ENCODE measurements at places on chromosomes 13 and 19.

DNA sequence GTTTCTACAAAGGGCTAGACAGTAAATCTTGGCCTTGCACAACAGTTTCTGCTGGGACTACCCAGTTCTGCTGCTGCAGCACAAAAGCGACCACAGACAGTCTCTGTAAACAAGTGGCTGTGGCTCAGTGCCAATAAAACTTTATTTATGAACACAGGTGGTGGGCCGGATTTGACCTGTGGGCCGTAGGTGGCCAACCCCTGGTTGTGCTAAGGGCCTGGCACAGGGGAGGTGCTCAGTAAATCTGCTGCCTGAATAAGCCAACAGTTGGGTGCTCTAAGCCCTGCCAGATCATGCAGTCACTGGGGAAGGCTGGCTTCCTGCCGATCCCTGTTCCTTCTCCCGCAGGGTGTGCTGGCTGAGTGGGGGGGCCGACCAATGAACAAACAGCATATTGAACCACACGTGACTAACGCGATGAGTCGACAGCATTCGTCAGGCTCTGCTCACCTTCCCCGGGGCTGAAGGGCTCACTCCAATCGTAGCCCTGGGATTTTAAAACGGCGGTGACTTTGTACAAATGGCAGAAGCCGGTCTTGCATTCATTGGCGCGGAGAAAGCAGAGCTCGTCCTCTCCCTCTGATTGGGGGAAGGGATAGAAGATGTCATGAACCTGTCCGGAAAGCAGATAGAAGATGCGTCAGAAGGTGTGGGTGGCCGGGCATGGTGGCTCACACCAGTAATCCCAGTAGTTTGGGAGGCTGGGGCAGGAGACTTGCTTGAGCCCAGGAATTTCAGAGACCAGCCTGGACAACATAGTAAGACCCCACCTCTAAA lies 24.3 kb upstream of the MYDGF start:
- DNase-seq: no peak

- no peak for DNase-seq
These were observed 784 bp downstream of the PIBF1 start for GRCh38 chr13:72782717-72783116.

DNA sequence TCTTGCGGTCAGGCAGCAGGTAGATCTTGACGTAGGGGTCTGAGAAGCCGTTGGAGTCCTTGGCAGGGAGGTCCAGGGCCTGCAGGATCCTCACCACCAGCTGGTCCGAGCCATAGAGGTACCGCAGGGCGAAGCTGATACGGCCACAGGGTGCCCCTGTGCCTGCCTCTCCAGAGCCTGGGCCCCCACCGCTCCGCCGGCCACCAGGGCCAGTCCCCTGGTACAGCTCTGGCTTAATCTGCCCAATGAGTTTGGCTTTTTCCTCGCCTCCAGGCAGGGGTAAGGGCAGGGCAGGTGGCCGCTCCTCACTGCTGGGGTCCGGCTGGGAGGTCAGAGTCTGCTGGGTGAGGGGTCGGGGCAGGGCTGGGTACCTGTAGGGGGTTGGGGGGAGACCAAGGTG lies 9.9 kb downstream of the SYT3 start:
- no peak for DNase-seq

GRCh38 chr19:41373993-41374392 lies 2.3 kb upstream of the TMEM91 start:
- peak; percentile 63 for DNase-seq

DNA sequence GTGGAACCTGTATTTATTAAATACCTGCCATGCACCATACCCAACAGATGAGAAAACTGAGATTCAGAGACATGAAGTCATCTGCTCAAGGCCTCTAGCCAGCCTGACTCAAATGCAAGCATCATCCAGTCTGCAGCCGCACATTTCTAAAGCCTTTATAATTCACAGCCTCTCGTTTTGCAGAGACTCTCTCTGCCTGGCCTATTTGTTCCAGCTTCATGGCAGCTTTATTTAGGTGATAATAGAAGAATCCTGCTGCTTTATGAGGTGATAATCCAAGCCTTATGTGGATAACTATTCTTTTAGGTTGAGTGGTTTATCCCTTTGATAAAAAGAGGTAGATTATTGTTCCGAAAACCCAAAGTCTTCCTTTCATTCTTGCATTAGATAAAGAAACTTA lies 58.4 kb downstream of the OXGR1 start:
- DNase-seq: no peak

- DNase-seq: no peak
These were observed 30.8 kb downstream of the PIN1 start for GRCh38 chr19:9865732-9866501.

GRCh38 chr13:18952225-18953016 lies 229.2 kb downstream of the TUBA3C start:
- no peak for DNase-seq
